ENCODE measurements at places on chromosomes 3 and 15.
A peak's percentile ranks its signal among the peaks of the same experiment; 100 is the strongest.

GRCh38 chr3:46947981-46948791 lies 28.4 kb downstream of the CCDC12 start:
- DNase-seq, result no peak

GRCh38 chr3:126157083-126157768 lies 23.2 kb downstream of the ALDH1L1 start:
- DNase-seq, result no peak

- peak; percentile 18 for DNase-seq
Observed at GRCh38 chr3:44235604-44236484, 5.8 kb upstream of the TOPAZ1 start.

DNA sequence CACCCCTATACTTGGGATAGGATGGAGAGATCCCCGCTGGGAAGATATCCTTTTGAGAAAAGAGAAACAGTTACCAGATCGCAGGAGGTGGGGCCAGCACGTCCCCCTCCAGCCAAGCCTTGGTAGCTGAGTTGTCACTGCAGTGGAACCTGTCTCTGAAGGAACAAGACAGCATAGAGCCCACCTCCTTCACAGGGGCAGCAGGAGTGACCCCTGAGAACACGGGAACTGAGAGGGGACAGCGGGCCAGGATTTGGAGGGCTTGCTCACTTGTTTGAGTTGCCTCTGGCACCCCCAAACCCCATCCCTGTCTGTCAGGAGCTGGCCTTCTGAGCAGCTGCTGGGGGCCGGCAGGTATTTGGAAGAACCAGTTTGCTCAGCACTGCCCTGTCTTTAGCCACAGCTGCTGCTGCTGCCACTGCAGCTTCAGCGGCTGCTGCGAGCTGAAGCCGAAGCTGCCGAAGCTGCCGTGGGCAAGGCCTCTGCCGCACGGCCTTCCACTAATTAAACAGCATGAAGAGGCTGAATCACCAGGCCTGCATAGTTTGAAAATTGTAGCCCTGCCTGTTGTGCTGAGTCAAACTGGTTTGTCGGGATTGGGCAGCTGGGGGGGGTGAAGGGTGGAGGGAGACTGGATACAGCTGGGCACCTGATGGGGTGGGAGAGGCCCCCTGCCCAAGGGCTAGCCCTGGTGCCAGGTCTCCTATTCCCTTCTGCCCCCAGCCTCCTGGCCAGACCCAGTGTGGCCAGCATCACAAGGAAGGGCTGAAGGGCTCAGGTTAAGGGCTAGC lies 4.0 kb downstream of the EPHB3 start:
- DNase-seq, result no peak

GRCh38 chr3:177375316-177375715 lies 178.0 kb upstream of the TBL1XR1 start:
- DNase-seq, result no peak

- peak; percentile 4 for DNase-seq
Observed at GRCh38 chr15:97234851-97235610, 725.5 kb upstream of the ARRDC4 start.

GRCh38 chr15:75456710-75457109 lies 5.2 kb upstream of the SIN3A start:
- no peak for DNase-seq

DNA sequence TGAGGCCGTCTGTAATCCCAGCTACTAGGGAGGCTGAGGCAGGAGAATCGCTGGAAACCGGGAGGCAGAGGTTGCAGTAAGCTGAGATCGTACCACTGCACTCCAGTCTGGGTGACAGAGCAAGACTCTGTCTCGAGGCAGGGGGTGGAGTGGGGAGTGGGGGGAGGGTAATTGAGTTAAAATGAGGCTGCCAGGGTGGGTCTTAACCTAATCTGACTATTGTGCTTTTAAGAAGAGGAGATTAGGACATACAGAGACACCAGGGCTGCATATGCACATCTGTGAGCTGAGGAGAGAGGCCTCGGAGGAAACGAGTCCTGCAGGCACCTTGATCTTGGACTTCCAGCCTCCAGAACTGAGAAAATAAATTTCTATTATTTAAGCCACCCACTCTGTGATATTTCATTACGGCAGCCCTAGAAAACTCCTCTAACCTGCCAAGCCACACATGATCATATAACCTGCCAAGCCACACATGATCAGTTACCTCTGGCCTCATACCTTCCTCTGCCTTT lies 197.0 kb downstream of the THSD4 start:
- DNase-seq, result no peak

GRCh38 chr3:133701435-133702358 lies 40.0 kb upstream of the TOPBP1 start:
- DNase-seq, result no peak

DNA sequence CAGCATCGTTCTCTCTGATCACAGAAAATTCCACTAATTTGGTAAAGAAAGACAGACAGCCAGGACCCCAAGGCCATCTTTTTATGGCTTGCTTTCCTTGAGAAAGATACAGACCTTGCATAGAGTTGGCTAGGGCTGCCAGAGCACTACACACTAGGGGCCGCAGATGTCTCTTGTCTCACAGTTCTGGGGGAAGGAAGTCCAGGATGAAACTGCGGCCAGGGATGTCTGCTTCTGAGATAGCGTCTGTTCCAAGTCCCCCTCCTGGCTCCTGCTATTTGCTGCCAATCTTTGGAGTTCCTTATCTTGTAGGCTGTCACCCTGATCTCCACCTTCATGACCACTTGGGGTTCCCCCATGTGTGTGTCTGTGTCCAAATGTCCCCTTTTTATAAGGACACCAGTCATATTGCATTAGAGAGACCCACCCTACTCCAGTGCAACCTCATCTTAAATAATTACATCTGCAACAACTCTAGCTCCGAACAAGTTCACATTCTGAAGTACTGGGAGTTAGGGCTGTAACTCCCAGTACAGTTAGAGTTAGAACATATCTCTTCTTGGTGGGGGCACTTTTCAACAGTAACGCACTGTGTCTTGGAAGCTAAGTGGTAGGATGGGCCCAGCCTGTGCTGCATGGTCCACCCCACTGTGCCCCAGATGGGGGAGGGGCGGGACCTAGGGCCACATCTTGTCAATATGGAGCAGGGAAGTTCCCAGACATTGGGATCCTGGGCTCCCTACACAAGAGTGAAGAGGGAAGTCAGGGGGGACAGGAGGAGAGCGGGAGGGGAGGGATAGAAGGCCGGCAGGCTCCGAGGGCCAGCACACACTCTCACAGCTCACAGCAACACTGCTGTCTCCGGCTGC lies 42.2 kb downstream of the KLF15 start:
- DNase-seq, result no peak

- DNase-seq, result no peak
Observed at GRCh38 chr3:117532268-117532667, 822.7 kb downstream of the TUSC7 start.

DNA sequence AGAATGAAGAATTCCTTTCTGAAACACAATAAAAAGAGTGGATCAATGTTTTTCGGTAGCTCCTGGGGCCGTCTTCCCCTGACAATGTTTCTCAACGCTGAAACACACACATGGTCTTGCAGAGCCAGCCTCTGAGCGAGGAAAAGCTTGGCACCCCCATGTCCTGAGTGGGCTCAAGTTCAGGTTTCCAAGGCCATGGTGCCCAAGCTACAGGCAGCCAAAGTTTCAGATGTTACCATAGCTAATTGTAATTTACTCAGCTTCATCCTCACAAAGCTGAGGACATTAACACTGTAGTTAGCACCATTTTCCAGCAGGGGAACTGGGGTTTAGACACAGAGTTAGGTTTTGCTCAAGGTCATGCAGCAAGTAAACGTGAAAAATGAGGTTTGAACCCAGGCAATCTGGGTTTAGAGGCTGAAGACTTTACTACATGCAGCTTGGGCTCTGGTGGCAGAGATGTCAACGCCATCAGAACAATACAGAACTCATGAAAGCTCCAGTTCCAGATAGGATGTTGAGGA lies 199.1 kb downstream of the TJP1 start:
- DNase-seq, result no peak

DNA sequence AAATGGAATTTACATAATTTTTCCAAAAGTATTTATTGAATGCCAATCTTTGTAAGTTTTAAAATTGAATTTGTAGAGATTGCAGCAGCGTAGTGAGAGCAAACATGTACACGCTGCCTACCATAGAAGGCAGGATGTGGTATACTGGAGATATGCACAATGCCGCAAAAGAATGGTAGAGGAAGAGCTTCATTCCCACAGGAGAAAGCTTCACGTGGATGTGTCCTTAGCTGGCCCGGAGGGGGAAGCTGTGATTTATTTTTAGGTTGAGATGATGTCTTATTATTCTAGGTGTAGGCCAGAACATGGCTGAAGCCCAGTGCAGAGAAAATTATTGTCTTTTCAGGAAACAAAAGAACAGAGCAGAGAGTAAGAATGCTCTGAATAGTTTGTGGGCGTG lies 743.3 kb upstream of the BCHE start:
- DNase-seq, result no peak

- DNase-seq, result no peak
Observed at GRCh38 chr3:134312873-134313846, 61.1 kb downstream of the AMOTL2 start.

DNA sequence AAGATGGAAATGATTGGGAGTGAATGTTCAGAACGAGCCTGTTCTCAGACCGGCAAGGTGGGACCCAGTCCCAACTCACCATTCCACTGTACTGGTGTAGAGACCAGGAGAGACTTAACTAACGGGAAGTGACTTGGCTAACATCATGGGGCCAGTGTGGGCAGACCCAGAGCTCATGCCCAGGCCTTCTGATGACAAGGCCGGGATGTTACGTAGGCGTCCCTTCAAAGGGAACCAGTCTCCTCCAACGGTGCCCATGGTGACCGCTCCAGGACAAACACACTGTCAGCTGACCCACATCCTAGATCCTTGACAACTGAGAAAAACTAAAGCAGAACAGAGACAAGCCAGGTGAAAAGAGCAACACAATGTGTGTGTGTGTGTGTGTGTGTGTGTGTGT lies 128.4 kb upstream of the HACD2 start:
- peak; percentile 32 for DNase-seq

DNA sequence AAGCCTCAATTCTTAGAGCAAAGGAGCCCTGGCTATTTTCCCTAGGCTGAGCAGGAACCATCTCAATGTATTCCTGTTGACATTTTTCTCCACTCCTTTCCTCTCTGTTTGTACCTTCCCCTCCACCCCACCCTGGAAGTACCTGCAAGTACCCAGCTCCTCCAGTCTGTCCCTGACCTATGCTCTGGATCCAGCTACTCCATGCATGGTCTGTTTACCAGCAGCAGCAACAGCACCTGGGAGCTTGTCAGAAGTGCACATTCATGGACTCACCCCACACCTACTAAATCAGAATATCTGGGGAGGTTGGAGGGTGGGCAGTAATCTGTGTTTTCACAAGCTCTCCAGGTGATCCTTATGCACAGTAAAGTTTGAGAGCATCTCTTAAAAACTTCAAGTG lies 240.7 kb upstream of the UMPS start:
- DNase-seq, result no peak

DNA sequence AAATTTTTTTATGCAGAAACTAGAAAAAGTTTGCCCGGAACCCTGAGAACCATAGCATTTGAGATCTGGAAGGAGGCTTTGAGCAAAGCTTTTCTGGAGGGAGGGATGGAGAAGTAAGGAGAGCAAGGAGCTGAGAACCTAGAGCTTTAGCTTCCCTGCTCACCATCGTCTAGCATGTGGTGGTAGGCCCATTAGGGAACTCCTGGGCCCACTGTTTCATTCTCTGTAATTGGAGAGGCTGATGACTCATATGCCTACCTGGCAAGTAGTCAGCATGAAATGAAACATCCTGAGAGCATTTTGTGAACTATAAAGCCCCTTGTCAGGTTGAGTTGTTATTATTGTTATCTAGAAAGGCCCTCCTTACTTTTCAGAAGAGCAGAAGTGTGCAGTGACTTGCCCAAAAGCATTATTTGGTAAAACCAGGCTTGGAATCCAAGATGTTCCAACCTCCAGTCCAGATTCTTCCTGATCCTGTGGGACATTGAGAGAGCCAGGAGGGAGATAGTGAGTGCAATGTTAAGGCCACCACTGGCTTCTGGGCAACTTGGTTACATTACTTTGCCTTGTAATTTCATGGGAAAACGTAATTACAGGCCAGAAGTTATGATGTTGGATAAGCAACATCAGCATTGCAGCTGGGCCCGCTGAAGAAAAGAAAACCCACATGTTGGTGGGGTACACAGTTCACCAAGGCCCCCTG lies 104.5 kb upstream of the BFSP2 start:
- DNase-seq, result no peak

GRCh38 chr15:58923696-58924300 lies 9.7 kb downstream of the SLTM start:
- no peak for DNase-seq

DNA sequence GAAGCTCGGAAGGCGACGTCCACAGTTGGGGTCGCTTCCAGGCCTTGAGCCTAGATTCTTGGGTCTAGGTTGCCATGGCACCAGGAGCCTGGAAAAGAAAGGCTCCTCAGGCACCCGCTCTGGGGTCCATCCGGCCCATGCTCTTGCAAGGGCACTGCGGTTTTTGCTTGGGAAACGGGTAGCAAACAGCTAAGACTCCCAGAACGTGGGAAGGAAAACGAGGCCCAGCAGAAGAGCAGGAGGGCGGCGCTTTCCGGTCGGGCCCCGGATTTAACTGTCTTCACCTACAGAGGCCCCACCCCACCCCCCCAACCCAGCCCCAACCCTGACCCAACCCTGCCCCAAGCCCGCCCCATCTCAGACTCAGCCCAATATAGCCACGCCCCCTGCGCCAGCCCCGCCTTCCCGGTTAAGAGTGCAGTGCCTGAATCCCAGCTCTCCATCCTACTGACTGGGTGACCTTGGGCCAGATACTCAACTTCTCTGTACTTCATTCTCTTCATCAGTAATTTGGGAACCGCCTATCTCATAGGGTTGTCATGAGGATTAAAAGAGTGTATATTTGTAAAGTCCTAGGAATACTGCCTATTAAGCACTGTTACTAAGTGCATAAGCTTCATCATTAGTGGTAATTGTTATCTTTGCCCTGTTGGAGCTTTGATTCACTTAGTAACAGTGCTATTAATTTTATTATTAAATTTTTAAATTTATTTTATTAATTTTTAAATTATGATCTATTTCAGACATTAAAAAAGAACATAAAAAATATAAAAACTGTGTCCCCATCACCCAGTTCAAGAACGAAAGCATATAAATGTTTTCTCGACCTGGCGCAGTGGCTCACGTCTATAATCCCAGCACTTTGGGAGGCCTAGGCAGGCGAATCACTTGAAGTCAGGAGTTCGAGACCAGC lies 28.4 kb upstream of the SMAD6 start:
- DNase-seq, result no peak

DNA sequence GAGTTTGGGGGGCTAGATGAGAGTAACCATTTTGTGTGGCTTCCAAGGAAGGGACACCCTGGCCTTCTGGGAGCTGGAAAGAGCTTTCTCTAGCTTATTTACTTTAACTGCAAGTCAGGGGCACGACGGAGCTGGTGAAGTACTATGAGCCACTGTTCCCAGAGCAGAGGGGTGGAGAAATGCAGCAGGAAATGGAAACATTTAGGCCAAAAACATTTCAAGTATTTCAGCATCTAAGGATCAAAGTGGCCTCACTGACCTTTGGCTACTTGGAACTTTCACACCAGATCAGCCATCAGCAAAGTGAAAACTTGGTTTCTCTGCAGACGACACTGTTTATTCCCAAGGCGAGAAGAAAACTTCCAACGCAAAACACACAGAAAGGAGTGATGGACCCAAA lies 7.9 kb downstream of the DGKG start:
- no peak for DNase-seq

- no peak for DNase-seq
Observed at GRCh38 chr15:77066971-77067690, 3.8 kb downstream of the TSPAN3 start.

Data from substantia nigra (tissue), 51 donors.